ENCODE measurements at places on chromosomes 5 and 9.
A peak's percentile ranks its signal among the peaks of the same experiment; 100 is the strongest.

DNA sequence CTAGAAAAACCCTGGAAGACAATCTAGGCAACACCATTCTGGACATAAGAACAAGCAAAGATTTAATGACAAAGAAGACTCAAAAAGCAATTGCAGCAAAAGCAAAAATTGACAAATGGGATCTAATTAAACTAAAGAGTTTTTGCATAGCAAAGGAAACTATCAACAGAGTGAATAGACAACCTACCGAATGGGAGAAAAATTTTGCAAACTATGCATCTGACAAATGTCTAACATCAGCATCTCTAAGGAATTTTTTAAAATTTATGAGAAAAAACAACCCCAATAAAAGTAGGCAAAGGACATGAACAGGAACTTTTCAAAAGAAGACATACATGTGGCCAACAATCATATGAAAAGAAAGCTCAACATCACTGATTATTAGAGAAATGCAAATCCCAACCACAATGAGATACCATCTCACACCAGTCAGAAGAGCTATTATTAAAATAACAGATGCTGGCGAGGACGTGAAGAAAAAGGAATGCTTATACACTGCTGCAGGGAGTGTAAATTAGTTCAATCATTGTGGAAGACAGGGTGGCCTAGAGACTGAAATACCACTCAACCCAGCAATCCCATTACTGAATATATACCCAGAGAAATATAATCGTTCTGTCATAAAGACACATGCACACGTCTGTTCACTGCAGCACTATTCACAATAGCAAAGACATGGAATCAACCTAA, 3.8 kb downstream of the MOCS2 start:
- DNase-seq: no peak
- peaks cover 5% of the 10 kb centered on the region for H3K36me3 ChIP-seq
- no peaks in the 10 kb centered on the region for H3K27me3 ChIP-seq
- no peak overlapping the region for H3K27ac ChIP-seq

GRCh38 chr5:150133581-150134197, 22.0 kb downstream of the PDGFRB start:
- no peak overlapping the region for H3K27ac ChIP-seq
- no peak for DNase-seq
- H3K27me3 ChIP-seq: no peaks in the 10 kb centered on the region
- H3K36me3 ChIP-seq: no peaks in the 10 kb centered on the region

DNA sequence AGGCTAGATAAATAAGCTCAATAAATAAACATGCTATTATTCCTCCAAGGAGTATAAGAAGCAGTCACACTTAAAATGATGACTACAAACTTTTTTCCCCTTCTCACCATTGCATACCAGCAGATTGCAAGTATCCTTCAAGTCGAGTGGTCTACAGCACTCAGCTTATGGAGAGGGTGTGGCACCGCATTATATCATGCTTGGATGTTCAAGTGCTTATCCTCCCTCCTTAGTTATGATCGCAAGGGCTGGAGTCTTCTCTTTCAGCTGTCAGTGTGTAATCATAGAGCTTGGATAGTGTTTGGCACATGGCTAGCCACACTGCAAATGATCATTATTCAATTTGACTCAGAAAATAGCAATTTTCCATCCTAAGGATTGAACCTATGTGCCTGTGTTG, 124.0 kb downstream of the CARTPT start:
- no peaks in the 10 kb centered on the region for H3K27me3 ChIP-seq
- no peak overlapping the region for H3K4me3 ChIP-seq
- no peaks in the 10 kb centered on the region for H3K36me3 ChIP-seq

DNA sequence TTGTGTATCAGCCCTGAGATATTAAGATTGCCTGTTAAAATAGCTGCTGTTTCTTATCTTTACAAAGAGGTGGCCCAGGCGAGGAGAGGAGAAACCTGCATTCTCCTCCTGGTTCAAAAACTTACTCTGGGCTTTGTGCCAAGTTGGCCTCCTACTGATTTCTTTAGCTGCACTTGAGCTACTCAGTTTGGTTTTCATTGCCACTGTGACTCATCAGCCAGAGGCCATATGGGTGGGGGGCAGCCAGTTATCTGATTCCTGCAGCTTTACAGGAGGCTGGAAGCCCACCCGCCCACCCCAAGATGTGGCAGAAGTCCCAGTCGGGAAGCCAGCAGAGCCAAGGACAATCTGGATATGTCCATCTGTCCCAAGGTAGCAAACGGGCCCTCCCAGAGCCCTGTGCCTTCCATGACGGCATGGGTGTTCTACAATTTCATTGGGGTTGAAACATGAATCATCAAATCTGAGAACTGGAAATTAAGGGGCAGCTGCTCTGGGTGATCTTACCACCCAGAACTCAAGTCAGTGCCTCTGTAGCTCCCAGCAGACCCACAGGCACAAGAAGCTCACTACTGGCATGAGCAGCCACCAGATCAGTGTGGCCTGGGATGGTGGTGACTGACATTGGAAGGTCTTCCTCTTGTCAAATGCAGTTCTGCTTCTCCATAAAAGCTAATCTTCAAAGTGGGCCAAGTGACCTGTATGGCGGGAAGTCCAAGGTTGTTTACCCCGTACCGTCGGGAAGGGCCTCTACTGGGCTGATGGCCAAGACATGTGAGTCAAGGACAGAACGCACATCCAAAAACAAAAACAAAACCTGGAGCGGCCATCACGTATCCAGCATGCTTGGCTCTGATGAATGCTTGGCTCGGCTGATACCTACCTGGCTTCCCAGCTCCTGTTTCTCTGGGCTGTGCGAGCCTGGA, 15.6 kb downstream of the FCN2 start:
- H3K27ac ChIP-seq: no peak overlapping the region
- no peaks in the 10 kb centered on the region for H3K4me1 ChIP-seq
- H3K4me3 ChIP-seq: no peak overlapping the region
- DNase-seq: peak; percentile 84
